ENCODE measurements at places on chromosomes 2 and 18.

DNA sequence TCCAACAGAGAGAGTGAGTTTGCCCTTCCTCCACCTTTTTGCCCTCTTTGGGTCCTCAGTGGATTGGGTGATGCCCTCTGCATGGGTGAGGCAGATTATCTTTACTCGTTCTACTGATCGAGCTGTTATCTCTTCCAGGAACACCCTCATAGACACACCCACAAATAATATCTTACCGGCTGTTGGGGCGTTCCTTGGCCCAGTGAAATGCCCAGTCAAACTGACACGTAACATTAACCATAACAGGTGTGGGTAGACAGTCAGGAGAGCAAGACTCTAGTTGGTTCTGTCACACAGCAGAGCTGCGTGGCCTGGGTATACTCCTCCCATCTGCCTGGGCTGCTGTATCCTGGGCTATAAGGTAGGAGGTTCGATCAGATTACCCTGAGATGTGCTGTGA is 144.1 kb downstream of the AGAP1 start:
- DNase-seq, result no peak

DNA sequence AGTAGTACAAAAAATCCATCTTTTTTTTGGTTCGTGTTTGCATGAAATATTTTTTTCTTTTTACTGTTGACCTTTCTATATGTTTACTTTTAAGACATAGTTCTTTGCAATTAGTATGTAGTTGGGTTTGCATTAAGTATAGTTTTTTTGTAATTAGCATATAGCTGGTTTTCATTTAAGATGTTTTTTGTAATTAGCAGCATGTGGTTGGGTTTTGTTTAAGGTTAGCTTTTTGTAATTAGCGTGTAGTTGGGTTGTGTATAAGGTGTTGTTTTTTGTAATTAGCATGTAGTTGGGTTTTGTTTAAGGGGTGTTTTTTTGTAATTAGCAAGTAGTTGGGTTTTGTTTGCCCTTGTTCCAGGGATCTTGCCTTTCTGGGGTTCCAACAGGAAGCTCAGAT is 193.1 kb downstream of the LPIN1 start:
- no peak for DNase-seq

DNA sequence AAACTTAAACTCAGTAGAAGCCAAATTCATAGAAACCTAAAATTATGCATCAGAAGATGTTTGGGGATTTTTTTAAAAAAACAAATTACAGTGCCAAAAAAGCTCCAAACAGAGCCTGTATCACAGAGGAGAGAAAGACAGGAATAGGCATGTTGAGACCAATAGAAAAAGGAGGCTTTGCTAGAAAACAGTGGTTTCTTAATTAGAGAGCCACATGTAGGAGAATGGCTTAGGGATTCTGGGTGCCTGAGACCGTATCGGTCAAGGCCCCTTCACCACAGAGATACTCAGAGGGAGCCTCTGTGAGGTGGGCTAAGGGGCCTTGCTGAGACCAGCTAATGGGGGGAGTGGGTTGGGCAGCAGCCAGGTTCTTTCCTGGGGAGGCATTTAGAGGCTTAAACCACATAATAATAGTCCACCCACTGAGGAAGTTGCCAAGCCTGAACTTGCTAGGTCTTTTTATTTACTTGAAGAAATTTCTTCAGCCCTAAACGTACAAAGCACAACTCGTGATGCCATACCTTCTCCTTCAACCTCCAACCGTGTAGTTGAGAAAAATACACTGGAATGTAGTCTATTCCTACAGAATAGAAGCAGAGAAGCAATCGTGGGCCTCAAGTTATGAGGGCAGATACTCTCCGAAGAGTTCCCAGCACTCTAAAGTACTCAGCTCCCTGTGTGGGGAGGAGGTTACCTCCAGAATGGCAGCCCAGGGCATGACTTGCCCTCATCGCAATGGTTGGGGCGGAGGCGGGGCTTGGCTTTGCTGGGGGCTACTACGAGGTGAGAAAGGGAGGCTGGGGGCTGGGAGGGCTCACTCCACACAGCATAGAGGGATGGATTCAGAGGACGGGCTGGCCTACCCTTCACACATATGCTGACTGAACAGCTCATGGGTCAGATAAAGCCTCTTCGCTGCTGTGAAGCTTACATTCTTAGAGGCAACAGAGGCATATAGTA is 237.9 kb downstream of the TPGS2 start:
- no peak for DNase-seq

DNA sequence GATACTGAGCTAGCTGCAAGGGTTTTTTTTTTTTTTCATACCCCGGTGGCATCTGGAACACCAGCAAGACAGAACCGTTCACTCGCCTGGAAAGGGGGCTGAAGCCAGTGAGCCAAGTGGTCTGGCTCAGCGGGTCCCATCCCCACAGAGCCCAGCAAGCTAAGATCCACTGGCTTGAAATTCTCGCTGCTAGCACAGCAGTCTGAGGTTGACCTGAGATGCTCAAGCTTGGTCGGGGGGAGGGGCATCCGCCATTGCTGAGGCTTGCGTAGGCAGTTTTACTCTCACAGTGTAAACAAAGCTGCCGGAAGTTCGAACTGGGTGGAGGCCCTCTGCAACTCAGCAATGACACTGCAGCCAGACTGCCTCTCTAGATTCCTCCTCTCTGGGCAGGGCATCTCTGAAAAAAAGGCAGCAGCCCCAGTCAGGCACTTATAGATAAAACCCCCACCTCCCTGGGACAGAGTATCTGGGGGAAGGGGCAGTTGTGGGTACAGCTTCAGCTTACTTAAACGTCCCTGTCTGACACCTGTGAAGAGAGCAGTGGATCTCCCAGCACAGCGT is 5.1 kb upstream of the MIB1 start:
- DNase-seq, result no peak

GRCh38 chr2:54416166-54416813 is 39.8 kb upstream of the SPTBN1 start:
- no peak for DNase-seq

- no peak for DNase-seq
Observed at GRCh38 chr2:195595825-195596224, 61.2 kb upstream of the SLC39A10 start.

GRCh38 chr2:229520691-229521096 is 193.7 kb downstream of the DNER start:
- no peak for DNase-seq

DNA sequence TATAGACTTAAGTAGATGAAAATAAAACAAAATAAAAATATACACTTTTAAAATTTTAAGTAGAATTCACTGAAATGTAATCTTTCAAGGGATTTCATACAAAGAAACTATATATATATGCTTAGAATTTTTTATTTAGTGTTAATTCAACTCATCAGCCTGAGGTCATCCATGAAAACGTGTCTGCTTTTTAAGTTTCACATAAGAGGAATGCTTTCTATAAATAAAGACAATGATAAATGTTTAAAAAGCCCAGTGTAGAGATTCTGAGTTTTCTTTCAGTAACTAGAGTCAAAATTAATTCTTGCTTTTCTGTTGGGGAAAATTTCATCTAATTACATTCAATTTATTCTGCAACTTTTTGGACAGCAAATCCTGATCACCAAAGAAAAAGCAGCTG is 213.3 kb downstream of the MBD5 start:
- no peak for DNase-seq

DNA sequence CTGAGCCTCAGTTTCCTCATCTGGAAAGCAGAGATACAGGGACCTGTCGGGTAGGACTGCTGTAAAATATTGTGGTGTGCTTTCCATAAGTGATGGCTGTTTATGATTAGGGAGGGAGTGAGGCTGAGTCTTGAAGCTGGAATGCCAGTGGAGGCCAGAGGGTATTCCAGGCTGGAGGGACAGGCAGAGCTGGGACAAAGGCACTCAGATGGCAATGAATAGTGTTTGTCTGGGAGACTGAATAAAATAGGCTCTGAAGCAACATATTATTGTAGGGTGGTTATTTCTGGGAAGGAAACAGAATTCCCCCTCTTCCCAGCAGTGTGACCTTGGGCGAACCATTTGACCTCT is 120.7 kb downstream of the INHBB start:
- no peak for DNase-seq

GRCh38 chr2:28035816-28036215 is 145.3 kb downstream of the BABAM2 start:
- DNase-seq, result no peak

- DNase-seq, result no peak
Observed at GRCh38 chr2:85873679-85874078, 15.1 kb downstream of the ST3GAL5 start.

GRCh38 chr2:173972636-173973035 is 7.5 kb upstream of the SP3 start:
- DNase-seq, result no peak

Data from NCI-H524 (cell line).